ENCODE measurements at places on chromosomes 5 and 9.

GRCh38 chr5:133736512-133736911 lies 124.2 kb upstream of the FSTL4 start:
- no peak for DNase-seq

DNA sequence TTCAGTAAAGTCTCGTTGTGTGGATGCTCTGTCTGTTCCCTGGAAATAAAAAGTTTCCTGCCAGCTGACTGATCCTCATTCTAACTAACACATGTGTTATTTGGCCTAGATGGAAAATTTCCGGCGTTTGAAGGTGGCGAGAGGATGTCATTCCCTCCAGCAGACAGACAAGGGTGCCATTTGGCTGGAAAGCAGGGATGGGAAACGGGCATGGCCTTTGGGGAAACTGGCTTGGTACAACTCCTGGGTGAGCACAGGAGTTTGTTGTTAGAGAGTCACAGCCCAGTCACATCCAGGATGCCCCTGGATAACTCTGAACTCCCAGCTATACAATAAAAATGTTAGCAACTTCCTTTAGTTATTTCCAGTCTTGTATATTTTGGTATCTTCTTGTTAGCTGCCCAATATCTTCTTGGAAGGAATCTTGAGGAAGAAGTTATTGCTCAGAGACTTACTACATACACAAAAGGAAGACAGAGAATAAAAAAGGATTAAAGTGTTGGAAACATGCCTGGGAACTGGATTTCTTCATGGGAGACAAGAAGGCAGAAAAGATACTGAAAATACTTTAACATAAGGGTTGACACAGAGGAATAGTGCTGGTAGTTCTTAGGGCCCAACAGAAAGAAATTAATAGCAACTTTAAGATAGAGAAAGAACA lies 41.9 kb downstream of the TEK start:
- DNase-seq, result no peak

GRCh38 chr5:176491101-176491502 lies 42.9 kb downstream of the FAF2 start:
- no peak for DNase-seq

- no peak for DNase-seq
Observed at GRCh38 chr5:78046006-78046405, 248.5 kb downstream of the AP3B1 start.
